ENCODE measurements at places on chromosomes 6 and 20. TPM values are rescaled to one million over a fixed set of nuclear protein-coding genes. Genes with fewer than 3 reads are reported as not detected.

The HMGA1 gene
- 46.7 TPM for total RNA-seq

The PERP gene
- 53.9 TPM for total RNA-seq

The PDYN gene
- not detected for total RNA-seq

The GGTLC1 gene
- total RNA-seq = not detected

The CFAP61 gene
- total RNA-seq = 54.8 TPM

The CYP39A1 gene
- 5.4 TPM for total RNA-seq

The BMP6 gene
- 5.2 TPM for total RNA-seq

The LY6G5C gene
- 1.5 TPM for total RNA-seq

The C20orf141 gene
- total RNA-seq = not detected

The TFAP2A gene
- 0.66 TPM for total RNA-seq

The BFSP1 gene
- 0.66 TPM for total RNA-seq

The TAGAP gene
- 1.2 TPM for total RNA-seq

DNA sequence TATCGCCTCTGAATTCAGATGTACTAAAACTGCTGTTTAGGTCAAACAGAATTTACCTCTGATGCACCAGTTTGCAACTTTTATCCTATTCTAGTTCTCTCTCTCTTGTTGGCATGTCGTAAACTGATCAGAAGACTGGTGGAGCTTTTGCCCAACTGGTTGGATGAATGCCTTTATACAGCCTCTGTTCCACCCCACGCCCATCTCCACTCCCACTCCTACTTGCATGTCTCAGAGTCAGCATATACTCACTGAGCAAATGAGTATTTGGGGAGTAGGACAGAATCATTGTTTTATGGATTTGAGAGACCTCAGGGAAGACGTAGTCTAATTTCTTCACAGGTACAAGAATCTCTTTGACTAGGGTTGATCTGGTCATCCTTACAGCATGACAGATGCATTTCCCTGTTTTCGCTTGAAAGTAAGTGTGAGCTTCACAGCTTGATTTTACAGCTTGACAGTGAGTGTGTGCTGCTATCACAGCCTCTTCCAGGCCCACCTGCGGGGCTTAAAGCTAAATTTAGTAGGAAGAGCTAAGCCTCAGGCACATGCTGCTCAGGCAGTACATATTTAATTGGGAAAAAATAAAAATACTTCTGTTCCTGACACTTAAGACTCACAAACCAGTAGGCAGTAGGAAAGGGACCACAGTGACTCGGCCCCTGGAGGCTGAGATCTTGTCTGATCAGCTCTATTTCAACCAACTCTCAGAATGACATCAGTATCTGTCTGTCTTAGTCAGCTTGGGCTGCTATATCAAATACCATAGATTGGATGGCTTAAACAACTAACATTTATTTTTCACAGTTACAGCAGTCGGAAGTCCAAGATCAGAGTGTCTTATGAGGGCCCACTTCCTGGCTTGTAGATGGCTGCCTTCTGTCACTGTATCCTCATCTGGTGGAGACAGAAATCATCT, 30.4 kb downstream of the TRMT6 start:
- no peak for DNase-seq
- peaks cover 12% of the 10 kb centered on the region for H3K27me3 ChIP-seq
- H3K4me3 ChIP-seq = no peak overlapping the region
- H3K4me1 ChIP-seq = no peaks in the 10 kb centered on the region

DNA sequence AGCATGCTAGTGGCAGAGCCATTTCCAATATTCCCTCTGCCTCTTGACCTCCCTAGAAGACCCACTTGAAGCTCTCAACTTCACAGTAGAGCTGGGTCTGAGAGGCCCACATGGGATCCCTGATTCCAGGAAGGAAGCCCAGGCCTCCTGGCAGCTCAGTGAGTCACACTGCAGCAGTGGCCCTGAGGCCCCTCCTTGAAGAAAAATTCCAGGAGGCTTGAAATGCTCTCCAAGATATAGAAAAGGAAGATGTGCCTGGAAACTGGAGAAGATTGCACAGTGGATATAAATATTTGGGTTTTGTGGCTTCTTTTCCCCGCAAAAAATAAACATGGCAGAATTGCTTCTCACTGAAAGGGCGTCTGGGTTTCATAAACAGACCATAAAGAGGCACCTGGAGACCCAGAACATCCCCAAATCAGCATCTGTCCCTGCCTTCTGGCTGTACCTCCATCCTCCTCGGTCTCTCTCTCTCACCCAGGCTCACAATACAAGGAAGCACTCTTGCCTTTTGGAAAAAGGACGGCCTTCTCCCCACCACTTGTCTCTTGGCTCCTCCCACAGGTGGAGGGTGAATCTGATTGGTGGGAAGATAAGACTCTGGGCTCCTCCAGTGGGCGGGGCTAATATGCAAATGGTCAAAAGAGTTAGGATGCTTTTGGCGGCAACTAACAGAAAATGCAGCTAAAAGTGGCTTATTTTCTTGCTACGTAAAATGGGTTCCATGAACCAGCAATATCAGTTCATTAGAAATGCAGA, 200.0 kb upstream of the SULF2 start:
- H3K27ac ChIP-seq = no peak overlapping the region
- no peak for DNase-seq

- no peaks in the 10 kb centered on the region for H3K27me3 ChIP-seq
- no peaks in the 10 kb centered on the region for H3K36me3 ChIP-seq
- DNase-seq = no peak
These were observed 2.0 kb downstream of the NEDD9 start for GRCh38 chr6:11230158-11231107.

GRCh38 chr20:5544175-5544574, 206.0 kb upstream of the SHLD1 start:
- H3K36me3 ChIP-seq = peaks cover 47% of the 10 kb centered on the region
- H3K27me3 ChIP-seq = no peaks in the 10 kb centered on the region
- H3K27ac ChIP-seq = no peak overlapping the region
- no peak for DNase-seq
- H3K4me3 ChIP-seq = no peak overlapping the region
- peaks cover 17% of the 10 kb centered on the region for H3K4me1 ChIP-seq

DNA sequence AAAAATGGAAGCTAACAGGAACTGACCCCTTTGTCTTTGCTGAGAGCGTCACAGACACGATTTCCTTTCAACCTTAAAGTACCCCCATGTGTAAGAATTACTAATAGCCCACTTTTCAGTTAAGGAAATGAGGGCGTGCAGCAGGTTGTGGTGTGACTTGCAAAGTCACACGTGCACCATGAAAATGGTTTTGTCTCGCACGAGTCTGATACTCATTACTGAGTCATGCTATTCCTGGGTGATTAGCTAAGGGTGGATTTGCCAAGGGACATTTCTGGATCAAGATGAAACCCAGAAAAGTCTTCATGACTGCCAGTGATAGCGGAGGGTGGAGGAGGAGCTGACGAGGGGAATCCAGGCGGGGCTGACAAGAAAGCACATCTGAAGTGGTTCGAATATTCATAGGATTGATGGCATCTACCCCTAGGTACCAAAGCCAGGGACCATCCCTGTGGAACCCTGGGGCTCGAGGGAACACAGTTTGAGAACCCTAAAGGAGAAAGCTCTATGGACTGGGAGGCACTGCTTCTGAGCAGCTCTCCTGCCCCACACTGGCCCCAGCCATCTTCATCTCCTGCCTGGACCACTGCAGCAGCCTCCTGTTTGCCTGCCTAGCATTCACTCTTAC, 12.1 kb upstream of the NFATC2 start:
- peaks cover 4% of the 10 kb centered on the region for H3K4me1 ChIP-seq
- H3K27me3 ChIP-seq = peaks cover 17% of the 10 kb centered on the region
- H3K36me3 ChIP-seq = no peaks in the 10 kb centered on the region
- H3K4me3 ChIP-seq = no peak overlapping the region

- no peak overlapping the region for H3K4me3 ChIP-seq
- peaks cover 10% of the 10 kb centered on the region for H3K4me1 ChIP-seq
- no peaks in the 10 kb centered on the region for H3K27me3 ChIP-seq
- no peak overlapping the region for H3K27ac ChIP-seq
- H3K36me3 ChIP-seq = no peaks in the 10 kb centered on the region
- DNase-seq = no peak
These were observed 502.6 kb upstream of the JAG1 start for GRCh38 chr20:11176431-11176830.

DNA sequence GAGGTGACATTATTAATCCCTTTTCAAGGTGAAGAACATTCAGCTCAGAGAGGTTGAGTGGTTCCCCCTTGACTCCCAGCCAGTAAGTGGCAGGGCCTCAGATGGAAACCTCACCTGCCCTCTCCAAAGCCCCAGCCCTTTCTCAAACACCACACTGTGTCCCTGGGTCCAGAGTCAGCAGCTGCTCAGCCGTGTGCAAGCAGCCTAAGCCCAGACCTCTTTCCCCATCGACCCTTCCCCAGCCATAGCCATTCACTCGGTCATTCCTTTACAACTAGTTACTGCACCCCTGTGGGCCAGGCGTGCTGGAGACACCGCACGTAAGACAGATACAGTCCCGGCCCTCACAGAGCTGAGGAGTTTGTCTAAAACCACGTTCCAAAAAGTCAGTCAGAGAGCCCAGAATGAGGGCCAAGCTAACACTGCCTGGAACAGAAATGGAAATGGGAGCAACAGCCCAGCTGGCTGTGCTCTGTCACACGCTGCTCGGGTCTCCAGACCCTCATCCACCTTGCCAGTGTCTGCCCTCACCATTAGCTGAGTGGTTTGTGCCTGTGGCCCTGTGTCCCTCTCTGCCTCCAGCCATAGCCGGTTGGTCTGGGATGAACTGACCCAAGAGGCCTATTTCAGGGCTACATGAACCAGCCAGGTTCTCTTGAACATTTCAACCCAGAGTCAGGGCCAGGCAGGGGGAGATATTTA, 29.6 kb downstream of the ZC3H12D start:
- H3K36me3 ChIP-seq = no peaks in the 10 kb centered on the region
- peaks cover 79% of the 10 kb centered on the region for H3K4me1 ChIP-seq
- H3K27ac ChIP-seq = peak overlapping the region; percentile 90
- peaks cover 26% of the 10 kb centered on the region for H3K27me3 ChIP-seq
- no peak for DNase-seq

- DNase-seq = no peak
- H3K4me3 ChIP-seq = no peak overlapping the region
- no peaks in the 10 kb centered on the region for H3K27me3 ChIP-seq
- H3K4me1 ChIP-seq = no peaks in the 10 kb centered on the region
- H3K27ac ChIP-seq = no peak overlapping the region
- H3K36me3 ChIP-seq = no peaks in the 10 kb centered on the region
These were observed 277.6 kb upstream of the RNF217 start for GRCh38 chr6:124684621-124685020.

- H3K4me1 ChIP-seq = no peaks in the 10 kb centered on the region
- H3K4me3 ChIP-seq = no peak overlapping the region
- peaks cover 69% of the 10 kb centered on the region for H3K36me3 ChIP-seq
- no peaks in the 10 kb centered on the region for H3K27me3 ChIP-seq
- no peak overlapping the region for H3K27ac ChIP-seq
- no peak for DNase-seq
These were observed 13.7 kb upstream of the CSE1L start for GRCh38 chr20:49032455-49032854.

- H3K4me3 ChIP-seq = no peak overlapping the region
- no peaks in the 10 kb centered on the region for H3K27me3 ChIP-seq
- H3K27ac ChIP-seq = no peak overlapping the region
- no peaks in the 10 kb centered on the region for H3K4me1 ChIP-seq
- no peak for DNase-seq
These were observed 19.4 kb downstream of the PFDN4 start for GRCh38 chr20:54227241-54227640.

DNA sequence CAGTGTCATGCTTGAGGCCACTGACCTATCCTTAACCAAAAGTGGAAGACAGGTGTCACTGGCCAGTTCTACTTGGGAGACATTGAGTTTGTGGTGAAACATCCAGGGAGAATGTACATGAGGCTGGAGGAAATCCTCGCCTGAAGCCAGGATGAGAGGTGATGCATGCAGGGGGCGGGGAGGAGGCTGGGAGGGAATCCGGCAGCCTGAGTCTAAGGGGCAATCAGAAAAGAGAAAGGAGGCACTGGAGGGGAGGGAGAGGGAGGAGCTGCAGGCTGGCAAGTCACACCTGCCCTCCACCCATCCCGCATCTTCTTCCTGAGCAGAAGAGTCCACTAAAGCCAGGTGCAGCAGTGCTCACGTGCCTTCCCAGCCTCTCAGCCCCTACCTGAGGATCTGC, 14.9 kb upstream of the DDO start:
- no peak for DNase-seq
- H3K4me1 ChIP-seq = no peaks in the 10 kb centered on the region

GRCh38 chr20:61849376-61849775, 216.3 kb downstream of the TAF4 start:
- no peaks in the 10 kb centered on the region for H3K4me1 ChIP-seq
- H3K27ac ChIP-seq = no peak overlapping the region
- no peak overlapping the region for H3K4me3 ChIP-seq
- DNase-seq = no peak

DNA sequence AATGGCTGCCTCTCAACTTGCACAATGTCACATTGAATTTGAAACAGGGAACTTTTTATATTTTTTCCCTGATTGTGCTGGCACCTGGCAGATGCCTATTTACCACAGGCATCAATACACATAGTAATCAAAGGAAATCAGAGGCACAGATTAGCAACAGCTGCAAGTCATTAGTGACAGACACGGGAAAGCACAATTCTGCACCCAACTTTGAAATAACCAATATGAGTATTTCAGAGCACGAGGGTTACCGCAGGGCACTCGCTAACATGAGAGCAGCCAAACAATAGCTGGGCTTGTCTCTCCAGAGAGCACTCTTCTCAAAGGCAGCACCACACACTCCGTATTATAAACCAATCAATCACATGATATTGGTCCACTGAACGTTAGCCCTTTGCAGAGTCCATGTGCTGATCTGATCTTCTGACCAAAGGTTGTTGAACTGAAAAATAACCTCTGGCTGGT, 149.5 kb downstream of the RNF144B start:
- H3K36me3 ChIP-seq = no peaks in the 10 kb centered on the region
- H3K4me3 ChIP-seq = no peak overlapping the region
- DNase-seq = no peak
- no peaks in the 10 kb centered on the region for H3K4me1 ChIP-seq
- H3K27me3 ChIP-seq = peaks cover 55% of the 10 kb centered on the region

- H3K36me3 ChIP-seq = no peaks in the 10 kb centered on the region
- H3K27me3 ChIP-seq = peaks cover 73% of the 10 kb centered on the region
- DNase-seq = no peak
- H3K4me1 ChIP-seq = no peaks in the 10 kb centered on the region
- no peak overlapping the region for H3K27ac ChIP-seq
These were observed 204.5 kb upstream of the CDH4 start for GRCh38 chr20:61047515-61047914.

- no peaks in the 10 kb centered on the region for H3K27me3 ChIP-seq
- H3K4me3 ChIP-seq = peak overlapping the region; percentile 93
- H3K4me1 ChIP-seq = peaks cover 90% of the 10 kb centered on the region
- peak overlapping the region; percentile 99 for H3K27ac ChIP-seq
These were observed 2.5 kb downstream of the RBM39 start for GRCh38 chr20:35739294-35740163.

DNA sequence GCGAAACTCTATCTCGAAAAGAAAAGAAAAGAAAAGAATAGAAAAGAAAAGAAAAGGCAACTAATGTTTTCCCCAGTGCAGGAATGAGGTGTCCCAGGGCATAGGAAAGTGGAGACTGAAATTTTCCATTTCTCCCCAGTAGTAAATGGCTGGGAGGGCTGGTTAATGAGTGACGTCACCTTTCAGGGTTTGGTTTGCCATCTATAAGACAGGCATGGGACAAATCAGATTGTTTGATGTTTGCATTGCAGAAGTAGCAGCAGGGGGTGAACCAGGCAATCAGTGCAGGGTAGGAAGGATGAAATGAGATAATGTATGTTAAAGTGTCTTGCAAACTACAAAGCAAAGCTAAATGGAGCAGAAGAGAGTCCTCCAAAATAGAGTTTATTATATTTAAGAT, 533.4 kb downstream of the PKHD1 start:
- H3K27me3 ChIP-seq = peaks cover 9% of the 10 kb centered on the region
- no peak overlapping the region for H3K4me3 ChIP-seq
- H3K4me1 ChIP-seq = no peaks in the 10 kb centered on the region
- no peaks in the 10 kb centered on the region for H3K36me3 ChIP-seq

GRCh38 chr20:33709905-33710541, 10.1 kb downstream of the PXMP4 start:
- no peaks in the 10 kb centered on the region for H3K27me3 ChIP-seq
- H3K4me1 ChIP-seq = no peaks in the 10 kb centered on the region
- peaks cover 65% of the 10 kb centered on the region for H3K36me3 ChIP-seq
- no peak overlapping the region for H3K4me3 ChIP-seq

All from left ventricle myocardium inferior (tissue), 1 donor.